ENCODE measurements at places on chromosomes 3 and 15. TPM values are rescaled to one million over a fixed set of nuclear protein-coding genes. Genes with fewer than 3 reads are reported as not detected.

- no peak for DNase-seq
Measured at GRCh38 chr3:127637546-127637945, 8.6 kb downstream of the PODXL2 start.

The ZMYND10 gene
- not detected for total RNA-seq

- DNase-seq = no peak
Measured at GRCh38 chr3:23781051-23781450, 24.7 kb upstream of the UBE2E1 start.

DNA sequence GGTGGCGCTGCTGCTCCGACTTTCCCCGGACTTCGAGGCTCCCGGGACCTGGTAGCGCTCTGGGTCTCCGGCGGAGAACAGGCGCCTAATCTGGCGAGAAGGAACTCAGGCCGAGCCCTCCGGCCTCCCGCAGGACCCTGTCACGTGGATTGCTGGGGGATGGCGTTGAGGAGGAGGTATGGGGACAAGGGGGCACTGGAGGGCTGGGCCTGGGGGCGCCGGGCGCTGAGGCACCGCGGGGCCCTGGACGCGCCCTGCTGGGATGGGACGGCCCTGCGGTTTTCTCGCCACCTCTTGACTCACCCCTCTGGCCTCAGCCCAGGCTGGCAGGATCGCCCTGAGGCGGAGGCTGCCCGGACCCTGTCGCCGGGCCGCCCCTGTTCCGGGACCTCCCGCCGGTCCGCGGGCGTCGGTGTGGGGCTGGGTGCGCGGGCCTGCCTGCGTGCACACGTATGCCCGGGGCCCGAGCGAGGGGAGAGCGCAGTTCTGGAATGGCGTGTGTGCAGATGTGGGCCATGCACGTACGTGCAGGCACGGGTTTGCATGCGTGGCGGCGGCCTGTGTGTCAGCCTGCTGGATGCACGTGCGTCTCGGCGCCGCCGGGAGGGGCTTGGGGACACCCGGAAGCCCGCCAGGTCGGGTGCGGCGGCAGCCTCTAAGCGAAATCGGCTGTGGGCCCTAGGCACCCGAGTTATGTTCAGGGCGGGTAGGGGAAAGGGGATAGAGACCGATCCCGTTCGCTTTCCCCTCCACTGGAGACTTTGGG is 752 bp downstream of the C15orf39 start:
- DNase-seq = peak; percentile 82
